GM13976 (cell line): ENCODE measurements at places on chromosomes 6 and 20.

- DNase-seq = no peak
Measured at GRCh38 chr6:119527231-119527578, 177.6 kb upstream of the MAN1A1 start.

GRCh38 chr6:9789201-9789600, 625.7 kb downstream of the TFAP2A start:
- DNase-seq = no peak

DNA sequence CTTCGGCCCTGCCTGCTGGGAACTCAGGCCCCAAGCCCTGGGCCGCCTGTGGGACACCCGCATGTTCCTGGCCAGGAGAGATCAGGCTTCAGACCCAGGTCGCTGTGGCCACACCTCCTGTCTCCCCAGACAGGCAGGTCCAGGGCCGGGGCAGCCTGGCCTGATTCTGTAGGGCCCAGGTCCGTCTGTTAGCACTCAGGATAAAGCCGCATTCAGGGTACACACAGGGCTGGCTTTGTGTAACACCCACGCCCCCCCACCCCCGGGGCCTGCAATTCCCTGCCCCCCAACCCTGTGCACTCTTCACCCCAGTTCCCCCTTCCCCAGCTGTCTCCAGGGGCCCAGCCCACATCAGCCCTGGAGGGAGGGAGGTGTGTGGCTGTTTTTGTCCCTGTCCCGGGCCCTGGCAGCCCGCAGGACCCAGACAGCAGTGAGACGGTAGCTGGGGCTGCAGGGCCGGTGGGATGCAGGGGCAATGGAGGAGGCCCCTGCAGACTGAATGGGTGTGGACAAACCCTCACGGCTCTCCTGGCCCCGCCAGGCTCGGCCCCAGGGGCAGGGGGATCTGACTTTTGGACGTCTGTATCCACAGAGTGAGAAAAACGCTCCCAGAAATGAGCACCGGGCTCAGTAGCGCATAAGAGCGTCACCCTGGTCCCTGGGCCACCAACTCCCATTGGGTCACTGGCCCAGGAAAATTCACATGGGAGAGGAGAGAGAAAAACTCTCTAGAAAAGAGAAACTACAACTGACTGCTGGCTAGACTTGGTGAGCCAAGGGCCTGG, 42.4 kb upstream of the ZBP1 start:
- DNase-seq = no peak

DNA sequence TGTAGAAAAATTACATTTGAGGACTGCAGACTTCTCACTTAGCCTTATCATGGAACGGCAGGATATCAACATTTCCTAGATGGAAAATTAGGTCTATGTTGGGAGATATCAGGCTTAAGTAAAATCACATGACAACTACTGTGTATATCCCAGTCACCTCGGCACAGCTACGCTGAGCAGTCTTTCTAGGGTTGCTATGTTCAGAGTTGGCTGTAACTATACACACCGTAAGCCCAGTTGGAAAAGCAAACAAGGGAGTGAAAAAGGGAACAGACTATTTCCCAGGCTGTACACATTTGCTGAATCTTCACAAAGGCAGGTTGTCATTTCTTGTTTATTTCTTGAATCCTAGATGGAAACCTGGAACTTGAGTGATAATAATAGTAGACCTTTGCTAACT, 80.7 kb upstream of the PTPRK start:
- DNase-seq = no peak

DNA sequence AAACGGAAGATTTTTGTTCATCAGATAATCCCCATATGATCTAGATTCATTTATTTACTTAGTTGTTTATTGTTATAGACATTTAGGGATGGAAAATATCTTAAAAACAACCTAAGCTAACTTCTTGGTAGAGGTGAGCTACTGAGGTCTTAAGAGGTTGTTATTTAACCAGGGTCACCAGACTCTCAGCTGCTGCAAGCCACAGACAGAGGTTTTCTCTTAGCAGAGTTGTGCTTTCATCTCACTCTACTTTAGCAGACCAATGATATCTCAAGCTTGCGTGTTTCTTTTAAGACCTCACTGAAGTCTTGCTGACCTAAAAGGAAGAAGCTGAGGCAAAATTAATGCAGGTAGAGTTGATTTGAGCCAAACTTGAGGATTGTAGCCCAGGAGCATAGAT, 43.6 kb downstream of the NCOA7 start:
- DNase-seq = no peak

- no peak for DNase-seq
Measured at GRCh38 chr6:53458105-53458866, 86.6 kb downstream of the GCLC start.
